Mesothelial cell of epicardium (in vitro differentiated cells): ENCODE measurements at places on chromosomes 11 and 22.
A peak's percentile ranks its signal among the peaks of the same experiment; 100 is the strongest.

DNA sequence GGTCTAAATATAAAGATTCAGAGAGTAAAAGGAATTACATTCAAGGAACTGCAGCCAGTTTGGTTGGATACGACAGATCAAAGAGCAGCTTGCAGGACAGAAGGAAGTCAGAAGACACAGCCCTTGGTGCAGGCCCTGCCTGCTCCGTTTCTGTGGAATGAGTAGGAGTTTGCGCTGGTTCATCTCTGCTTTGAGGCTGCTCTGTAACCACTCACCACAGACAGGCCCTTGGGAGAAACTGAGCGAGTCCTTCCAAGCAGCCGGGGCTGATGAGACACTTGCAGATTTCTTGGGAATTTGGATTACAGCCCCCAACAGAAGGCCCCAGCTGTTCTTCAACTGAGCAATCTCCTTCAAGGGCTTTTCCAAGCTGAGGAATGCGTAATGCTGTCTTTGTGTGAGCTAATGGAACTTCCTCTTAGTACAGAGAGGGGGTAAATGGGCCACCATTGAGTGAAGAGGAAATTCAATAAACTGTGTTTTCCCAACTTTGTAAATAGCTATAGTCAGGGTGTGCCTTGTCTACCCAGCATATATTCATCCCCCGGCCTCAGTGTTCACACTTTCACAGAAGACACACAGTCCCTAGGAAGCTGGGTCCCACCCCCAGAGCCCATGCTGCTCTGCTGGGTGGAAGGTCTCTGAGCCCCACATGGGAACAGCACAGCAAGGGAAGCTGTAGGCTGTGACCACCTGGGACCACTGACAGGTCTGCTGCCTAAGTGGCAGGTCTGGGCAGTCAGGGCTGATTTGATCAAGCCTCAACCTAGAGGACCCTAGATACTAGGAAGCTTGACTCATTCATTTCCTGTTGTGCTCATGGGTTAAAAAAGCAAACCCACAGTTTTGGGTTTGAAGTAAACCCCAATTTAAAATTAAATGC is 16.6 kb downstream of the IL10RA start:
- peak; percentile 50 for DNase-seq

DNA sequence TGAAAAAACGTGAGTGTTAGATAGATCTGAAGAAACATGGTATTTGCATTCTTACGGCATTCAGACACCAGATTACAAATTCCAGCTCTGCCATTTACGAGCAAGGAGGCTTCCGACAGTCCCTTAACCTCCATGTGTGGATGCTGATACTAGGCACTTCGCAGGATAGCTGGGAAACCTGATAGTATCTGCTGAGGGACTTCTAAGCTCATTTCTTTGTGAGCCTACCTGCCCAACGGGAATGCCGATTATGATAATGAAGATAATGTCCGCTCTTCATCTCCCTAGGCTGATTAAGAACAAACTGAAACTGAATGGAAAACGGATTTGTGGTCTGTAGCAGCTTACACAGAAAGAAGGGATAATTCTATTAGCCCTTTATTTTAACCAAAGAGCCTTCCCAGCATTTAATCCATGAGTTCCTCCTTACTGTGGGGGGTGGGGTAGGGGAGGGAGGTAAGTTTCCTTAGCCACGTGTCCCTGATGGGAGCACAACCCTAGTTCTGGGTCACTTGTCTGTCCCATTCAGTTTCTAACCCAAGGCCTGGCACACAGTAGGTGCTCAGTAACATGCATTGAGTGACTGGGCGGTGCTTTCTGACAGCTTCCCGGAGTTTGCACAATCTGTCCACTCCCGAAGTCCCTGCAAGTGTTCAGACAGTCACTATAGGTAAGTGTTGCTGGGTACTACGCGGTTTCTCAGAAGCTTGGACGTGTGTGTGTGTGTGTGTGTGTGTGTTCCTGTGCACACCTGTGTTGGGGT is 39.2 kb downstream of the CD6 start:
- no peak for DNase-seq

- DNase-seq = no peak
Observed at GRCh38 chr11:1252371-1253102, 29.7 kb downstream of the MUC5B start.

- no peak for DNase-seq
Observed at GRCh38 chr11:107801641-107802040, 56.9 kb downstream of the SLC35F2 start.

DNA sequence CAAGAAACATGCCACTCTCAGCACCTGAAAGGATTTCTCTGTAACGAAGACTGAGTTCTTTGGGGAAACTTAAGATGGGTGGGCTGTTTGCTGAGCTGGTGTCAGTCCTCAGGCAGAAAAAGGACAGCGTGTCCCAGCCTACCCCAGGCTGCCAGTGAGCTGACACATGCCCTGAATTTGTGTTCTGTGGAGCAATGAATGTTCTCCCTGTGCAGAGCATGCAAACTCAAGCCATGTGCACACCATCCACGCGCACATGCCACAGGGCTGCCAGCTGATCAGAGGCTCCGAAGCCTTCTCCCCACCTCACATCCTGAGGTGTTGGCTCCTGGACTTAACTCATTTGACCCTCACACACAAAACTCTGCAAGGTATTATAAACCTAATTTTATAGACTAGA is 104.9 kb downstream of the KCNC1 start:
- DNase-seq = no peak

DNA sequence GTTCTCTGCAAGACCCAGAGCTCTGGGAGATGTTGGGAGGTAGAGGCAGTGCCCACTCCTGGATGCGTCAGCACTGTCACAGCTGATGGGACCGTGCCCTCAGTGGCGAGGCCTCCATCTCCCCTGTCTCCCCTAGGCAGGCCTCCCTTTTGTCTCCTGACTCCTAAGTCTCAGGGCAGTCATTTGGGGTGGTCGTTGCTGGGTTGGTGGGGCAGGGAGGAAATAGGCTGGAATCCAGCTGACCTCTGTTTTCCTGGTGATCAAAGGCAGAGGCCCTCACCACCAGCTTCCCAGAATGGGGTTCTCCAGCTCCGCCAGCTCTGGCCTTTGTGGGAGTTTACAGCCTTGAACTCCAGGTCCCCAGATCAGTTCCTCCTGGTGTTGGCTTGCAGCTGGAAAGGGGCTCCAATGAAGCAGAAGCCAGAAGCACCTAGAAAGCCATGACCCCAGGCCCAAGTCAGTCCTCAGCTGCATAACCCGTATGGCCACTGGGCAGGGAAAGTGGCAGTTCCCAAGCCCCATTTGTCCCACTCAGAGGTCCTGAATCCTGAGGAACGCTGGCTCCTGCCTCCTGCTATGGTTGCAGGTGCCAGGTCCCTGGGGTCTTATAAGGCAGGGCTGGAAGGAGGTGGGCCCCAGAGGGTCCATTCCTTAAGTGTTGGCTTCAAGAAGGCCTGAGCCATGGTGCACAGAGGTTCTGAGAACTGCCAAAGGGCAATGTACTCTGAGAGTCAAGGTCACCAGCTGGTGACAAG is 7.3 kb upstream of the FXYD2 start:
- peak; percentile 29 for DNase-seq

- DNase-seq = no peak
Observed at GRCh38 chr11:67452141-67452952, at the start of gene GPR152. Gene GPR152 (minus strand): TSS chr11:67452729. CDS start chr11:67452724, 5 bp downstream.
